Esophagus mucosa (tissue), 1 donor: ENCODE measurements at places on chromosomes 1 and 21.
A peak's percentile ranks its signal among the peaks of the same experiment; 100 is the strongest.

DNA sequence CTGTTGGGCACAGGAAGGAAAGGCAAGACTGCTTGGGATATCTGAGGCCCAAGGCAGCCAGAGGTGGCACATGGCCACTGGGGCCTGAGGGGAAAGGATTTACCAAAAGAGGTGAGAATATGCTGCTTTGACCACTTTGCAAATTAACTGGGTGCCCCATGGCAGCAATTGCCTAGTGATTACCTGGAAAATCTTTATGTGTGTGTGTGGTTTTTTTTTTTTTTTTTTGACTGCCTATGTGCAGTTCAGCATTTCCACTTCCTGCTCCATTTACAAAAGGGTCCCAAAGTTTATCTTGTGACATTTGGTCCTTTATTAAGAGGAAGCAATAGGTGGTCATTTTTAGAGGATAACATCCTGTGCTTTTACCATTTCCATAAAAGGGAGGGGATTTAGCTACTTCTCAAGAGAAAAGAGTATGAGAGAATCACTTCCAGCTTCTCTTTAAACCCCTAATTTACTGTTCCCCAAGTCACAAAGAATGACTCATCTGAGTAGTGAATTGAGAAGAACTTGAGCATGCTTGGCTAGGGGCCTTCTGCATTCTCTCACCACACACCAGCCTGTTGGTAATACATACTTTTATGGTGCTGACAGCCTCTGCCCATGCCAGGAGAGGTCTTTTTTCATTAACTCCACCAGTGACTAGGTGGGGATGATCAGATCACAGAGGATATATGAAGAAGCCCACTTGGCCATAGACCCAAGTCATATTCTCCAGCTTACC is 52.1 kb downstream of the SYDE2 start:
- no peak for ATAC-seq

GRCh38 chr1:42784946-42785693 is at the start of gene TMEM269:
TMEM269 (plus strand) TSS chr1:42784991; CDS start chr1:42789894, 4,903 bp downstream.
- ATAC-seq: peak; percentile 19

DNA sequence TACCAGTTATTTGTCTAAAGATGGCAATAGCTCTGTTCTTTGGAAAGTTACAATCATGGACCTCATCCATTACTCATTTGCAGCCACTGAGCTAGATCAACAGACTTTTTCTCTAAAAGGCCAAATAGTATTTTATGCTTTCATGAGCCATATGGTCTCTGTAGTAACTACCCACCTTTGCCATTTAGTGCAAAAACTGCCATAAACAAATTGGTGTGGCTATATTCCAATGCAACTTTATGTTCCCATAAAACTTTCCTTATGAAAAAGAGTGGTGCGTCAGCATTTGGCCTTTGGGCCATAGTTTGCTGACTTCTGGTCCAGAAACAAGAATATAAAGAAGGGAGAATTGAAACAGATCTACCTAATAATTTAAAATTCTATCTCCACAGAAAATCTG is 20.1 kb upstream of the KCTD3 start:
- ATAC-seq: no peak

GRCh38 chr1:147719711-147720225 is 40.6 kb downstream of the GJA5 start:
- no peak for ATAC-seq

DNA sequence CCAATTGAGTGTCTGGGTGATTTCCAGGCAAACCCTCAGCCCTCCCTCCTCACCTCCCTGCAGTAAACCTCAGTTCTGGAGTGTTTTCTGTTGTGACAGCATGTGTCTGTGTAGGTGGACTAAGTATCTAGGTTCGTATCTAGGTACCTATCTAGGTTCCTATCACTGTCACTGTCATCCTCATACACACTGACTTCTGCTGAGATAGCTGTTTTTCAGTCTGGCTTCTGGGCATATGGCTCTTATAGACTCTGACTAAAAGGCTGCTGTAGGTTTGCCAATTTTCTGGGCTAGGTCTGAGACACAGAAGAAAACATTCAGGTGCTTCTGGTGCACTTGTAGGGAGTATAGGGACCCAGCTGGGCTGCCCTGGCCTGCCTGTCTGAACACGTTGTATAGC is 8.1 kb upstream of the TRIM67 start:
- no peak for ATAC-seq

DNA sequence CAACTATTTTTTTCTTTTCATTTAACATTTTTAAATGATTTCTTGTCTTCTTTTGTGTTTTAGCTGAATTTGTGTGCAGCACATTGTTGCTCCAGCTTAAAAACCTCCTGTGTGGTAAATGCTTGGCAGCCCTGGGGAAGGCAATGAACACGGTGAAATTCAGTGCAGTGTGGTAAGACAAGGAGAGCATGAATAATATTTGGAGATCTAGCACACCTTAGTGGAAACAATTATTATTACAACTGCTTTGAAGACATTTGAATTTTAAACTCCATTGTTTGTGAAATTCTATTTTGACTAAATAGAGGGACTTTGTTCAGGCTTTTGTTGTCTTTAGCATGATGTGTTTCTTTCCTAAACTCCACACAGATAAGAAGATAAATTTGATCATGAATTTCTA is 242.6 kb upstream of the CXADR start:
- peak; percentile 75 for ATAC-seq

DNA sequence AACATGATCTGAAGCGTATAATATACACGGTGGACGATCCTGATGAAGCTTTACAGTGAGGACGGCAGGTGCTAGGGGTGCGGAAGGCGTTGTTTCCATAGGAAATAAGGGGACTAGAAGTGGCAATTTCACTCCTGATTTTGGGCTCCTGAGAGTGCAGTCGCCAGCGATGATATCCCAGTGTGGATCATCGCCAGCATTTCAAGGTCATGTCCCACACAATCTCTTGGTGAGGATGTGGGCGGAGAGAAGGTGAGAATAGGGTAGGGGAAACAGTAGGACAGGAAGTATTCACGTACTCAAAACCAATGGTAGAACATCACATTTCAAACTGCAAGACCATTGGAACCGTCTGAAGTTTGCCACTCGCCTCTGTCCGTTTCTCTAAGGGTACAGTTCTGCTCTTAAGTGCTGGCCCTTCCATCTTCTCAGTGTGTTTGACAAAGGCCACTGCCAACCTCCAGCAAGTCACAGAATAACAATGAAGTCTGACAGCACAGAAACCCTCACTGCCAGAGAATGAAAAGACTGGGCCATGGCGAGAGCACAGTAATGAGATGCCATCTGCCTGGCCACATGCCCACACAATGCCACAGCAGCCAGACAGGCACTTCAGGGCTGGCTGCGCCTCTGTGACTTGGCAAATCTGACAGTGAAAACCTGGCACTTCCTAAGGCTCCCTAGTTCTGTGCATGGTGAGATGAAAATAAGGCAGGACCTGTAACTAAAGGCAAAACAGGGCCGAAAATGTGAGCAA is 27.9 kb downstream of the PCSK9 start:
- no peak for ATAC-seq

GRCh38 chr1:216095400-216095799 is 327.8 kb downstream of the USH2A start:
- ATAC-seq: no peak

GRCh38 chr1:26994020-26994786 is 711 bp downstream of the TRNP1 start:
- no peak for ATAC-seq

GRCh38 chr1:222461941-222462340 is 86.0 kb downstream of the HHIPL2 start:
- no peak for ATAC-seq

GRCh38 chr1:150579110-150579944 is at the start of gene MCL1:
MCL1 (minus strand) TSS chr1:150579610; CDS start chr1:150579530, 80 bp downstream.
- peak; percentile 81 for ATAC-seq

DNA sequence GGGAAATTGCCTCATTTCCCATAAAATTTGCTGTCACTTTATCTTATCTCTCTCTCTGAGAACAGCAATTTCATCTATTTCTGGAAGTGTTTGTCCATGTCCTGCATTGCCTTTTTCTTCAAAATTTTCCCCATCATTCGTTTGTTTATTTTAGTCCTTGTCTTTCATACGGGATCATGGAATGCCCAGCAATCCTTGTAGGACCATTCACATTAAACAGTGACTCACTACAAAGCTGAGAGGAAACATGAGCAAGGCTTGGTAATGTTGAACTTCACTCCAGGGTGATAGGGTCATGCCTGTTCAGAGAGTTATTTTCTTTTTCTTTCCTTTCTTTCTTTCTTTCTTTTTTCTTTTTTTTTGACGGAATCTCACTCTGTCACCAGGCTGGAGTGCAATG is 32.2 kb upstream of the HNRNPU start:
- no peak for ATAC-seq

DNA sequence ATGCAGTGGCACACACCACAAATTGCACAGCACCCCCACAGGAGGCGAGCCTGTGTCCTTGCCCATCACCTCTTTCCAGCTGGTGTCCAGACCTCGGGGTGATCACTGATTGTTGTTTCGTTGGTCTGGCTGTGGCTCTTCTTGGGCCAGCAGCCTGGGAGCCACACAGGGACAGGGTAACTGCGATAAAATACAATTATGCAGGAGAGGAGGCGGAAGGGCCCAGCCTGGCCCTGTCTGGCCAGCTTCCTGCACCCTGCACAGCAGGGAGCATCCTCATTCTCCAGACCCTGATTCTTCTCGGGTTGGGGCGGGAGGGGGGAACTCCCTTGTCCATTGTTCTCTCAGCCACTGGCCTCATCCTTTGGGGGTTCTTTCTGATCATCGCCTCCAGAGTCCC is 83.6 kb downstream of the ADARB1 start:
- no peak for ATAC-seq

- peak; percentile 39 for ATAC-seq
Measured at GRCh38 chr1:40096646-40096976, 441 bp downstream of the PPT1 start.

- ATAC-seq: no peak
Measured at GRCh38 chr1:29575826-29576225, 339.5 kb downstream of the PTPRU start.

DNA sequence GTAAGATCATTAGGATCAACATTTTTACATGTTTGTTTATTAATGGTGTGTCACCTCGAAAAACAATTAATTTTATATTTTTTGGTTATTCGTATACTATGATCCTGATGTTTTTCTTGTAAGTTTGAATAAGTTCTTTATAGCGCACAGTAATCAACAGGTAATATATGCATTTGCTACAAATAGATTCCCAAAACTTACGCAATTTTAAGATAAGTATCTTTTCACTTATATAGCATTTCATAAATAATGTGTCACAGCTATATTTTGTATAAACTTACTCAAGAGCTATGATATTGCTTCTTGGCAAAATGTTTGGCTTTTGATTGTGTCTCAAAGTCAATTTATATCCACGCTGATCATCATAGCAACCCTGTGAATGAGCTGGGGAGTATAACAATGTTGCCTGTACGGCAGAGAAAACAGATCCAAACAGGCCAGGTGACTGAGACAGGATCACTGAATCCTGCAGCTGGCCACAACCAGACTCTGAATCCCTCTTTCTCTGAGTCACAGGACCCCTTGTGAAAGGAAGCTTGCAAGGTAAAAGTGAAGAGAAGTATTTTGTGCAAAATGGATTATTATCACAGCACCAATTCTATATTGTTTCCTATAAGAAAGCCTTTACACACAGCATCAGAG is 48.6 kb downstream of the GNG12 start:
- ATAC-seq: no peak

DNA sequence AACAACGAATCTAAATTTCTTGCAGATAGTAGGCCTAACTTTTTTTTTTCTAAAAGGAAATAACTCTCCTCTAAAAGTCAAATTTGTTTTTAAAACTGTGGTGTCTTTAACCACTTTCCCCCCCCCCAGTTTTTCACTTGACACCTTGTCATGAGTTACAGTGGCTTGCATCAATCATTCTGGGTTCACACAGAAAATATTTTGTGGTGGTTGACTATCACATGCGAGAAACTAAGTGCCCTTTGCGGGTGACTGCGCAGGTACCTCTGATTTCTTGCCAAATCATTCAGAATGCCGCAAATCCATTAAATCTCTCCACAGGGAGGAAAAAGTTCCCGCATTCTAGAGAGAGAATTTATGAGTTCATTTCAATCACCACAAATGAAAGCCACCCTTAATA is 23.8 kb upstream of the SAMSN1 start:
- no peak for ATAC-seq

- ATAC-seq: no peak
Measured at GRCh38 chr1:225413708-225414375, 14.0 kb downstream of the LBR start.

DNA sequence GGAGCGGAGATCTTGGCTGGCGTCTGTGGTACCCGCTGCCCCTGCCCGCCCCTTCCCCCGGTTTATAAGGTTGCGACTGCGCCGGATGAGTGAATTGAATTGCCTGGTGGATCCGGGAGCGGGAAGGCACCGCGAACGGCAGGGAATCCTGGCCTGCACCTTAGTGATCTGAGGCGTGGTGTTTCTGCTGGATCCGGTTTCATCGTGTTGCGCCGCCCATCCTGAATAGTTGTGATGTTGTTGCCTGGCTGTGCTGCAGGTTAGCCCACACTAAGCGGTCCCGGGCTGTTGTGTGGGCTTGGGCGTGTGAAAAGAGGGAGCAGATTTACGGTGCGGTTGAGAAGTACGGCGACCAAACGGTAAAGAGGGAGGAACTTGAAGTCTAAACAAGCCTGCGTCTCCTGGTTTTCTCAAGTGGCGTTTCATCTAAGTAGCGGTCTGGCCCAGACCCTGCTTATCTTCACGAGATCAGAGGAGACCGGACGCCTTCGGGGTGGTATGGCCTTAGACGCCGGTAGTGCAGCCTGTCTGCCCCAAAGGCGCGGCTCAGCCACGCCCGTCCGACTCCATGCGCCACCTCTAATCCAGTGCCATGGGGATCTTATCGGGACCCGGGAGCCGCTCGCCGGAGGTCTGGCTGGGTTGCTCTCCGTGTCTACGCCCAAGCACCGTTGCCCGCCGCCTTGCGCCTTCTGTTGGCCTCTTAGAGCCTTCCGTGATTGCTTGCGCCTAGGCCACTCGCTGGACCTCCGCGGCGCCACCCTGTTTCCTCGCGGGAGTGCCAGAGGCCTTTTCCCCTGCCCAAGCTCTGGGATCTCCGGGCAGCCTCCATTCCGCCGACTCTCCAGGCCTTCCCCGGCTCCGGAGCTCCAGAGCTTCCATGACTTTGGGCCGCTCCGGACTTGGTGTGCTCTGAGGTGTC is 87.5 kb upstream of the RHOU start:
- peak; percentile 84 for ATAC-seq

GRCh38 chr1:970973-971730 is 4.9 kb downstream of the PLEKHN1 start:
- peak; percentile 59 for ATAC-seq

DNA sequence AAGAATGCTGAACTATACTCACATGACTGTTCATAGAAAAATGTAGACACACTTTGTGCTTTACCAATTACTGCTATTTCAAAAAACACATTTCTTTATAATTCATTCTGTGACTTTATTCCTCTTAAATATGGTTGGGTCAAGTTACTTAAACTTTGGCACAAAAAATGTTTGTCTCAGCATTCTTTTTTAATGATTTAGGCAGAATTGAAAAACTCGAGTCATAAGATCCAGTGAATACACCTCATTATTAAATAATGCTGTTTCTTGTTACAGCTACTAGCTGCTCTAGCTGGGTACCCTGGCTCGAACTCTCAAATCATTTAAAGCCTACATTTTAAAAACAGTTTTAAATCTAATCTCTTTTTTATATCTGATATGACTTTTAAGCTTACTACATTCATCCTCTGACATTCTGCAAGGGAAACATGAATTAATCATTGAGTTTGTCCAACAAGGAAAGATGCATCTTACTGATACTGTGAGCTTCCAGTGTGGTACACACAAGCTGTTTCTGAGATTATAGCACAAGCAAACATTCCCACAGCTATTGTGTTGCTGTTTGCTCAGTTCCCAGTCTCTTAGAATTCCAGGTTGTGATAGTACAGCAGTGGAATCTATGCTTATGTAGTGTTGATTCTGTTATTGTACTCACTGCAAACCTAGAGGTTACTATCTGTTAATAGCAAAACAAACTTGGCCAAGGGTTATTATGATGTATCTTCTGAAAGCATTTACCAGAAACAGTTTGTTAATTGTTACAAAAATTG is 746.5 kb downstream of the USP25 start:
- ATAC-seq: no peak
